MV-4-11 (cell line): ENCODE measurements at places on chromosomes 13 and 19.

DNA sequence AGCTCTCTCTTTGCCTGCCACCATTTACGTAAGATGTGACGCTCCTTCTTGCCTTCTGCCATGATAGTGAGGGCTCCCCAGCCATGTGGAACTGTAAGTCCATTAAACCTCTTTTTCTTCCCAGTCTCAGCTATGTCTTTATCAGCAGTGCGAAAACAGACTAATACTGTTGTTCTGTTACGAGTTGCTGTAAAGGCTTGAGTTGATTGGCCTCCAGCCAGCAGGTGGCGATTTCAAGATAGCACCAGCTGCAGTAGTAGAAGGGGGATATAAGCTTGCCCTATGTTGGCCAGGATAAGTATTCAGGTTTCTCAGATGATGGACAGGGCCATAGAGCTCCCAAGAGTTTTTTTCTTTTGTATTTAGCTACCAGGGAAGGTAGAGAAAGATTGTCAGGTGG, 385.5 kb downstream of the MZT1 start:
- no peak for DNase-seq

DNA sequence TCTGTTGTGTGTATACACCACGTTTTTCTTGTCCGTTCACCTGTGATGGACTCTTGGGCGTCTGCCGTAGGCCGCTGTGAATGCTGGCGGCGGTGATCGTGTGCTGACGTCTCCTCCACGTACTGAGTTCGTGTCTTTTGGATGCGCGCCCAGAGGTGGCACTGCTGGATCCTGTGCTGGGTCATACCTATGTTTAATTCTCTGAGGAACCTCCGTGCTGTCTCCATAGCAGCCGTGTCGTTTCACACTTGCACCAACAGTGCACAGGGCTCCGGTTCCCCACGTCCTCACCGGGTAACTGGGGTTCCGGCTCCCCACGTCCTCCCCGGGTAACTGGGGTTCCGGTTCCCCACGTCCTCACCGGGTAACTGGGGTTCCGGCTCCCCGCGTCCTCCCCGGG, 56.2 kb downstream of the ATP11A start:
- no peak for DNase-seq

- DNase-seq: no peak
Observed at GRCh38 chr19:33207903-33208302, 13.8 kb downstream of the LRP3 start.

GRCh38 chr13:94758436-94758960, 46.2 kb upstream of the SOX21 start:
- DNase-seq: no peak

DNA sequence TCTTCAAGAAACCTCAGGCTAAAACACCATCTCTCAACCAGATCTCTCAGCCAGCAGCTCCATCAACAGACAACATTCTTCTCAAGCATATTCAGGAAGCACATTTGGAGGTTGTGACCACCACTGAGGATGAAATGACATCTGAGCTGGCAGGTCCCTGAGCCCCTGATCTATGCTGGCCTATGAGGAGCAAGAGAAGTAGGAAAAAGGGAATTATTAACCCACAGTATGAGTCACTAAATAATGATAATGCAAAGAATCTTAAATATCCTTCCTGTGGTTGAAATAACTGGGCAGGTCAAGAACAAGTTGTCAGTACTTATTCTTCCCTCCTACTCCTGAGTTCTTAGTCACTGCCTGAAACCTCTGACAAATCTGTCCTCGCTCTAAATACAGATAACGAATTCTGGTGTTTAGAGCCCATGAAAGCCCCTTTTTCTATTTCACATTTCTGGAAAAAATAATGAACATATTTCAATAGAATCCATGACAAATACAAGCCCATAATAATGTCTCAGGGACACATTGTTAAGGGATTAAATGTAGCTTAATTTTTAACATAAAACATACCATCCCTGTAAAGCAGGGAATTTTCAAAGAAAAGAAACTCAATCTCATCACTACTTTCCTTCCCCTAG, 225.8 kb upstream of the IRS2 start:
- no peak for DNase-seq

DNA sequence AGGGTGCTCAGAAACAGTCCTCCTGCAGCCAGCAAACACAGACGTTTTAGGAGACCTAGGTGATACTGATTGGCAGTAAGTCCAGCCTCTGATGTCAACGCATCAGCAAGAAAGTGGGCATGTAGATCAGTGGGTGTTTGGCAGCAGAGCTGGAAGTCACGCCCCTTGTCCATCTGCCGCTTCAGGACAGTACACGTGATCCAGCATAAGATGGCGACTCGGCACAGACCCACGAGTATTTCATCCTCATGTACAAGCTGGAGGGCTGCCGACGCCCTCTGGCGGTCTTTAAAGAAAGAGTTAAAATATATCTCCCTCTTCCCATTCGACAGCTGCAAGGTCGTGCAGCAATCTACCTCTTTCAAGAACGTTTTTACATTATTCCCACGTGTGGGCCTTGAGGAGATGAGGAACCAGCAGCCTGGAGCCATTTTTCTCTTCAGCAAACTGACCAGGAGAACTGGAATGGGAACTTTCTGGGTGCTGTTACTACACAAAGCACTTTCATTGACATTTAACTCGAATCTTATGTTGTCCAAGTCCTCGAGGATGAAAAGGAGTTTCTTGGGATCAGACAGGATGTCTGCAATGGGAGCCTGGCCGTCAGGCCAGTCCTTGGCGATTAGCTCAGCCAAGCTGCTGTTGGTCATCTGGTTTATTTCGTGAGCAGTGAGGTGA, 22.3 kb downstream of the NLRP11 start:
- DNase-seq: peak; percentile 93

- DNase-seq: no peak
Observed at GRCh38 chr13:76717092-76717491, 169.1 kb downstream of the KCTD12 start.

GRCh38 chr19:58353717-58354477, 605 bp upstream of the A1BG start:
- no peak for DNase-seq

DNA sequence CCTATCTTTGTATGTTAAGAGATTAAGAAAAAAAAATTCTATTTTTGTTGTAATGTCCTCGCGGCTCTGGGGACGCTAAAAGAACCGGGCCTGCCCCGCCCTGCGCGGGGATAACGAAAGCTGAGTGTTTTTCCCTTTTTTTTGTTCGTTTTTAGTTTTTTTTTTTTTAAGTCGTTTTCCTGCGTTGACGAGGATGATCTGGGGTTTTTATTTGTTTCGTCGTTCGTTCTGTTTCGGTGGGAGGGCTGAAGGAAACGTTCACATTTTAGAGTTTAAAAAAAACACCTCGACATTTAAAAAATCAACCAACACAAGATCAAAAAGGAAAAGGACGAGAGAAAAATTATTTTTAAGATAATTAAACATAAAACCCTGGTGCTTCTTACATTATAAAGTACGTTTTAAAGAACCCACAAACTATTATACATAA, 5.6 kb downstream of the LYL1 start:
- peak; percentile 29 for DNase-seq

DNA sequence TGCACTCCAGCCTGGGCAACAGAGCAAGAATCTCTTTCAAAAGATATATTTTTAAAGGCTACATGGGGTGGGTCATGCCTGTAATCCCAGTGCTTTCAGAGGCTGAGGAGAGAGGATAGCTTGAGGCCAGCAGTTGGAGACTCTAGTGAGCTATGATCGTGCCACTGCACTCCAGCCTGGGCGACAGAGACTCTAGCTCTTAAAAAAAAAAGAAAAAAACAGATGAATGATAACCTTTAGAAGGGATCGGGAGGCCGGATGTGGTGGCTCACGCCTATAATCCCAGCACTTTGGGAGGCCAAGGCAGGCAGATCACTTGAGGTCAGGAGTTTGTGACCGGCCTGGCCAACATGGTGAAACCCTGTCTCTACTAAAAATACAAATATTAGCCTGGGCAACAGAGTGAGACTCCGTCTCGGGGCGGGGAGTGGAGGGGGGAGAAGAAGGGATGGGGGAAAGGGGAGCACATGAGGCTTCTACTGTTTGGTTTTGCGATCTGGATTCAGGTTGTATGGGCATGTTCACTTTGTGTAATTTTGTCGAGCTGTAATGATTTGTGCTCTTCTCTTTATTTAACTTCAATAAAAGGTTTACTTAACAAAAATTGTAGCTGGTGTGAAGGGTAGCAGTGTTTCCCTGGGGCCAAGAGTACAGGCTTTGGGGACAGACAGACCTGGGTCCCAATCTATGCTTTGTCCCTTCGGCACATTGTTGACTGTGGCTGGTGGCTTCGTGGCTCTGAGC, 1.1 kb upstream of the PSMC4 start:
- DNase-seq: no peak
